ENCODE measurements at places on chromosomes 5 and 9. TPM values are rescaled to one million over a fixed set of nuclear protein-coding genes. Genes with fewer than 3 reads are reported as not detected.

Gene ZNF883
- polyA plus RNA-seq = 0.90 TPM

Gene SRD5A1
- 17.0 TPM for polyA plus RNA-seq

Gene LCP2
- not detected for polyA plus RNA-seq

Gene ARL14EPL
- polyA plus RNA-seq = not detected

Gene PCDHB8
- polyA plus RNA-seq = not detected

All from keratinocyte (primary cell).